ENCODE measurements at places on chromosomes 5 and 9.

- no peak for DNase-seq
These were observed at the start of gene RNF208 for GRCh38 chr9:137222190-137223077. Gene RNF208, minus strand, starts transcription at chr9:137222240. Its CDS starts 1,028 bp downstream, at chr9:137221212.

- DNase-seq, result no peak
These were observed 180.9 kb downstream of the ESM1 start for GRCh38 chr5:54804521-54804920.

DNA sequence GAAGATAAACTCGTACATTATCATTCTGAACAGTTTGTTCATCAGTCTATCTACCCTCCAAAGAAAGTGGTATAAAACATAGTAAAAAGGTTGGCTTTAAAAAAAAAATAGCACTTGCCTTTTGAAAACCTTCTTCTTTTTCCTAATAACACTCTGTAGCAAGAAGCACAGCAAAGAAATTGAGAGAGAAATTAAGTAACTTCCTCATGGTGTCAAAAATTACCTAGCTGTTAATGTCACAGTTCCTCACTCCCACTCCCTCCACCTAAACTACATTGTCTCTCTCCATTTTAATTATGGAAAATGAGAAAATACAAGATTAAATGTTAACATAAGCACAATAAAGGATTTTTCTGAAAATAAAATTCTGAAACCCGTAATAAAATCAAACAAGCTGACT is 72.2 kb downstream of the CERT1 start:
- no peak for DNase-seq

GRCh38 chr5:31707329-31707728 is 68.4 kb downstream of the PDZD2 start:
- DNase-seq, result no peak

- DNase-seq, result no peak
These were observed 54.9 kb upstream of the FSTL4 start for GRCh38 chr5:133667217-133667616.

- DNase-seq, result no peak
These were observed 87.6 kb upstream of the COL5A1 start for GRCh38 chr9:134553996-134554372.

- no peak for DNase-seq
These were observed 543 bp downstream of the ST8SIA4 start for GRCh38 chr5:100902440-100903038.

GRCh38 chr9:132631280-132631679 is 38.5 kb downstream of the DDX31 start:
- no peak for DNase-seq

GRCh38 chr5:143119881-143120341 is 283.6 kb downstream of the NR3C1 start:
- DNase-seq, result no peak

GRCh38 chr9:82475584-82476301 is 487.2 kb downstream of the SPATA31D1 start:
- DNase-seq, result no peak

- no peak for DNase-seq
These were observed 253.5 kb downstream of the AOPEP start for GRCh38 chr9:94979904-94980507.

GRCh38 chr5:108884736-108885135 is 137.0 kb downstream of the FER start:
- DNase-seq, result no peak

DNA sequence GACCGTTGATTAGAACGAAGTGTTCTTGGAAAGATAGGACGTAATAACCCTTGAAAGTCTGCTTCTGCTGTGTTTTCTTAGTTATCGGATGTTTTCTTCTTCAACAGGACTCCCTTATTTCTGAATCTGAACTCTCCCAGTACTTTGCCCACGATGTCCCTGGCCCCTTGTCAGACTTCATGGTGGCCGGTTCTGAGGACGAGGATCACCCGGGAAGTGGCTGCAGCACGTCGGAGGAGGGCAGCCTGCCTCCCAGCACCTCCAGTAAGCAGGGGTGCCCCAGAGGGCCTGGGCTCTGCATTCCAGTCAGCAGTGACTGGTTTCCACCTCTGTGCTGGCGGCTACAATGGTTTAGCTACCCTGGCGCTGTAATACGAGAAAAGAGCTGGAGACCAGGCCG is 102.1 kb downstream of the GOLPH3 start:
- DNase-seq, result no peak

GRCh38 chr9:95896580-95896979 is 21.1 kb downstream of the ERCC6L2 start:
- no peak for DNase-seq

DNA sequence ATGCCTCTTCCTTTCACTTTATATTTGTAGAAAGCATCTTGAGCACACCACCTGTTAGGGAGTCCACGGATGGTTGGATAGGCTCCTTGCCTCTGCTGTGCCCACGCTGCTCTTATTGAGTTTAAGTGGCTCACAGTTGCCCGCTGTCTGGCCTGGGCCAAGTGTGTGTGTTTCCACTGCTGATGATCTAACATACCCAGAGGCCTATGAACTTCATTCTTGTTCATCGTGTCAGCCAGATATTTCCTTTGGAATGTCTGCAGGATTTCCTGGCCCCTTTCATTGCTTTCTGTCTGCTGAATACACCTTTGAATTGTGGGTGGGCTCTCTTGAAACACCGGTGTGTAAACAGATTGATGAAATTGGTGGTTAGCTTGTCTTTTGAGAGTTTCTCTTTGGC is 46.6 kb downstream of the MVB12B start:
- DNase-seq, result no peak

- peak; percentile 81 for DNase-seq
These were observed 19.3 kb downstream of the RFK start for GRCh38 chr9:76374783-76375559.

DNA sequence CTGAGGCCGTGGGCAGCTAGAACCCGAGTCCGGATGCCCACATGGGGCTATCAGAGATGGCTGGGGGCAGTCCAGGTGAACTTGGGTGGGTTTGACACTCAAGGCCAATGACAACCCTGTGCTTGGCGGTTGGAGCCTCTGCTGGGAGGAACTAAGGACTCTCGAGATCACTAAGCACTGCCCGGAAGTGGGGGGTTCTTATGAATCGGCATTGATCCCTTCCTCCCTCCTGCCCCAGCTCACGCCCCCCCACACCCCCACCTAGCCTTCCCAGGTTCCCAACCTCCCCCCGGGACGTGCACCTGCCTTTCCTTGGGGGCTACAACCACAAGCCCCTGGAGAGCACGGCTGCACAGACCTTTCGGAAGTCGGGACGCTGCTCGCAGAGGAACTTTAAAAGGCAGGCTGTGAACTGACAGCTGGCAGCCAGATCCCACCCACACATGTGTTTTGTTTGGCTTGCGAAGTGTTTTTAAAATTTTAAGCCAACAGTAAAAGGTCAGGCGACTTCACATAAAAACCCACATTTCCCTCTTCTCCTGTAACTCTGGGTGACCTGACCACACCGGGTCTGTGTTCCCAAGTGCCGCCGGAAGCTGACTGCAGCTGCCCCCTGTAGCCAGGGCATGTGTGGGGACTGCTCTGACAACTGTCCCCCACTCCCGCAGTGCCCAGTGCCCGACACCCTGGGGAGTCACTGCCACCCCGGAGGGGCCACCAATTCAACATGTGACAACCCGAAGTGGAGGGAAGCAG is 5.1 kb upstream of the RALGDS start:
- DNase-seq, result no peak

GRCh38 chr9:123120131-123120530 is 86.7 kb downstream of the GPR21 start:
- no peak for DNase-seq

- no peak for DNase-seq
These were observed 475.3 kb upstream of the RIOK2 start for GRCh38 chr5:97658116-97658900.

DNA sequence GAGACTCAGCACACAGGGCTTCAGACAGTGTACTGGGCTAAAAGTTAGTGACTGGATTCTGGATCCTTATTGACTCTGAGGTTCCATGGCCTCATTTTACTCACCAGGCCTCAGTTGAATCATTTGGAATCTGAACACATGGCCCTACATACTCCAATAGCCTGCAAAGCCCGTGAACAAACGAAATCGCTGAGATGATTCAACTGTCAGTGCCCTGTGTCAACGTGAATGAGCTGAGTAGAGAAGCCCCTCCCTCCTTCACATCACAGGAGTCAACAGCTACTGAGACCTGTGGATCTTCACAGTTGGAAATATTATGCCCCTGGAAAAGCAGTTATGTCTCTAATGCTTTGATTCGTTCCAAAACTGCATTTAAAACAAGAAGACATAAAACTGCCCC is 429.3 kb downstream of the GADD45G start:
- no peak for DNase-seq

GRCh38 chr5:162068412-162068811 is 839 bp downstream of the GABRG2 start:
- peak; percentile 19 for DNase-seq

GRCh38 chr5:168266016-168266415 is 25.4 kb upstream of the WWC1 start:
- no peak for DNase-seq

GRCh38 chr5:132458651-132459030 is 31.9 kb downstream of the IRF1 start:
- DNase-seq, result no peak

- DNase-seq, result no peak
These were observed at the start of gene PCDHA4 for GRCh38 chr5:140806834-140807775. Gene PCDHA4, plus strand, starts transcription at chr5:140807068.

GRCh38 chr5:122119205-122119604 is 10.1 kb upstream of the ZNF474 start:
- no peak for DNase-seq

DNA sequence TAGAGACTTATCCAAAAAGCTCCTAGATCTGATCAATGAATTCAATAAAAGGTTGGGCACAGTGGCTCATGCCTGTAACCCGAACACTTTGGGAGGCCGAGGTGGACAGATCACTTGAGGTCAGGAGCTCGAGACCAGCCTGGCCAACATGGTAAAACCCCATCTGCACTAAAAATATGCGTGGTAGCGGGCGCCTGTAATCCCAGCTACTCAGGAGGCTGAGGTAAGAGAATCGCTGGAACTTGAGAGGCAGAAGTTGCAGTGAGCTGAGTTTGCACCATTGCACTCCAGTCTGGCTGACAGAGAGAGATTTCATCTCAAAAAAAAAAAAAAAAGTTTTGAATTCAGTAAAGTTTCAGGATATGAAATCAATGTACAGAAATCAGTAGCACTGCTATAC is 20.0 kb downstream of the DCTN4 start:
- DNase-seq, result no peak

All from heart left ventricle (tissue), 16 donors.